ENCODE measurements at places on chromosomes 6 and 20.
A peak's percentile ranks its signal among the peaks of the same experiment; 100 is the strongest.

GRCh38 chr6:13703496-13703895, 8.1 kb downstream of the RANBP9 start:
- no peak for DNase-seq

- no peak for DNase-seq
Observed at GRCh38 chr6:110055387-110055735, 77.2 kb downstream of the GPR6 start.

GRCh38 chr6:7505189-7505699, 36.2 kb upstream of the DSP start:
- peak; percentile 96 for DNase-seq

- no peak for DNase-seq
Observed at GRCh38 chr6:52271852-52272460, 12.6 kb downstream of the MCM3 start.

DNA sequence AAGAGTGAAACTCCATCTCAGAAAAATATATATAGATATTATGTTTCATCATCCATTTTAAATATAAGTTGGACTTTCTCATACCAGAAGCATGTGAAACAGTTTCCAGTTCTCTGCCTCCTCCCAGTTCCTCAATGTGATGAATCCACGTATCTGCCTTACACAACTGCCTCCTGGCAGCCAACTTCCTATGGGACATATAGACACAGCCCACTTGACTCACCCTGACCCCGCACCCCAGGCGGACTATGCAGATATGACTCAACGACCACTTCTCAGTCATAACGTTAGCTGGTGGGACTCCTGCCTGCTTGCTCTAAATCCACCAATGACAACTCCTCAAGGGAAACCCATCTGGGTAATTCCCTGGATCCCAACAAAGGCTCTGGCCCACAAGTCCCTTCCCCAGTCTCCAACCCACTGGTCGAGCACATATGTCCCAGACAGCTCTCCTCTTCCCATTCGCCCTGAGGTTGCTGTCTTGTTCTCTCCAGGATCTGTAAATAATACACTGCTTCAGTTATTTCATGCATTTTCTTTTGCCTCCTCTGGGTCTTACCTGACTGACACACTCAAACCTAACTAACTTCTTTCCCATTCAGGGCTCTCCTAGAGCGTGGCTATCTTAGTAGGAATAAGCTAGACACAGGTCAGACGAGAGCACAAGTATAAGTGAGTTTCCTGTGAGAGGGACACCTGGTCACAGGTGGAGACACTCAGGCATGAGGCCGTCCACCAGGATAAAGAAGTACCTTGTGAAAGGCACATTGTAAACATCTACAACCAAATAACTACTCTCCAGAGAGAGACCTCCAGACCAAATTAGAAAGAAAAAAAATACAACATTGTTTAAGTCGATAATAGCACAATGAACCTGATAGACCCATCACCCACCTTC, 548.5 kb downstream of the CD83 start:
- peak; percentile 87 for DNase-seq

DNA sequence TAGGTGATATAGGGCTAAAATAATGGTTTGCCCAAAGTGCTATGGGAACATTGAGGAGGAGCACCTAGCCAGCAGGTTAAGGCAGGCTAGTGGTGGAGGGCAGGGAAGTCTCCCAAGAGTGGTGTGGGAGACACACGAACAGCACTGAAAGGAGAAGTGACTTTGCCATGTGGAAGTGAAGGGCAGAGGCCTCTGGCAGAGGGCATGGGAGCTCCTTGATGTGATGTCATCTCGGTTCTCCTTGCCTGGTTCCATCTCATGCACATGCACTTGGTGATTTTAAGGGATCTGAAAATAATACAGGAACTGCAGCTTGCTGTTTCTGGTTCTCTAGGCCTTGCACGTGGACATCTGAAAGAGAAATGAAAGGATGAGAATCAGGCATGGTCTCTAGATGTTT, 4.7 kb upstream of the MAP3K4 start:
- DNase-seq: no peak

GRCh38 chr6:53792016-53792415, 2.8 kb upstream of the LRRC1 start:
- DNase-seq: no peak

GRCh38 chr6:170166511-170167122, 124.3 kb downstream of the DLL1 start:
- no peak for DNase-seq

DNA sequence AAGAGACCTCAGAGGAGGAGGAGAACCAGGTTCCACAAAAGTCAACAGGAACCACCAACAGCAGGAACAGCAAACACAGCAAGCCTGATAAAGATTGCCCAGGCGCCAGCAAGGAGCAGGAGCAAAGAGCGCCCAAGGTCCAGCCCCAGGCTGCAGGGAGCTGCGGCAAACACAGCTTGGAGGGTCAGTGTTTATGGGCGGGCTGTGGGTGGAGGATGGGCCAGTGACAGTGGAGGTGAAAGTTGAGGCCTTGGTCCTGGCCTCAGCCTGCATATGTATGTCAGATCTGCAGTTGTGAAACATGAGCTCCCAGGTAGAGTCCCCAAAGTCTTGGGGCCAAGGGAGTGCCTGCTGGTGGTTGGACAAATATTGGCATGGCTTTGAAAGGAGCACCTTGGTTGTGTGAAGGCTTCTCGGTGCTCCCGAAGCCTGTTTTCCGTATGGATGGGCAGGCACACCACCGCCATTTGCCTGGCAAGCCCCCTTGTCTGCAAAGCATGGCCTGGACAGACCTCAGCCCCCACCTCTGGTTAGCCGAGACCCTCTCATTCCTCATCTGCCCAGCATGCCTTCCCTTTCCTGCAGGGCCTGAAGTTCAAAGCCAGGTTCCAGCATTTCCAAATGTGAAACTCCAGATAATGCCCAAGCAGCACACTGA, 2.0 kb upstream of the CAPN11 start:
- no peak for DNase-seq

DNA sequence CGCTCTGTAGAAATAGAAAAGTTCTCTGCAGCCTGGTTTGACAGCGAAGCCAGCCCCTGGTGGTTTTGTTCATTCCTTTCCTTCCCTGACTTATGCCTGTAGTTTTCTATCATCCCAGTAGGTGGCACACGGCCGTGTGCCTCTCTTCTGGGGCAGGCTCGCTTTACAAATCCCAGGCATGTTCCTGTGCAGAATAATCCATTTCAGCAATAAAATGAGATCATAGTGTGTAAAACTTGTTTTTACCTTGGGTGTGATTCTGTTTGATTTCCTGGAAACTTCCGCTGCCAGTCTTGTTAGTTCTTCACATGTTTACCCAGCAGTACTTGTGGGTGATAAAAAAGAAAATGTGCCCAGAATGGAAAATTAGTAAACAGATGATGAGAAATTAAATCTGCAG, 7.4 kb upstream of the INSM1 start:
- DNase-seq: peak; percentile 60
